ENCODE measurements at places on chromosomes 1 and 21.
A peak's percentile ranks its signal among the peaks of the same experiment; 100 is the strongest.

GRCh38 chr1:43225168-43225567 lies 44.6 kb upstream of the TMEM125 start:
- no peak for DNase-seq

GRCh38 chr1:54547601-54548388 lies at the start of gene ACOT11:
ACOT11 (plus strand) TSS chr1:54548228; CDS start chr1:54548310, 82 bp downstream.
- peak; percentile 80 for DNase-seq

- DNase-seq: no peak
Measured at GRCh38 chr1:214518361-214518760, 33.0 kb downstream of the PTPN14 start.

GRCh38 chr1:11634365-11635192 lies 19.6 kb downstream of the FBXO2 start:
- DNase-seq: peak; percentile 30

GRCh38 chr1:195097316-195097715 lies 1510.9 kb downstream of the KCNT2 start:
- no peak for DNase-seq

GRCh38 chr1:234413485-234413884 lies 40.2 kb downstream of the COA6 start:
- no peak for DNase-seq

DNA sequence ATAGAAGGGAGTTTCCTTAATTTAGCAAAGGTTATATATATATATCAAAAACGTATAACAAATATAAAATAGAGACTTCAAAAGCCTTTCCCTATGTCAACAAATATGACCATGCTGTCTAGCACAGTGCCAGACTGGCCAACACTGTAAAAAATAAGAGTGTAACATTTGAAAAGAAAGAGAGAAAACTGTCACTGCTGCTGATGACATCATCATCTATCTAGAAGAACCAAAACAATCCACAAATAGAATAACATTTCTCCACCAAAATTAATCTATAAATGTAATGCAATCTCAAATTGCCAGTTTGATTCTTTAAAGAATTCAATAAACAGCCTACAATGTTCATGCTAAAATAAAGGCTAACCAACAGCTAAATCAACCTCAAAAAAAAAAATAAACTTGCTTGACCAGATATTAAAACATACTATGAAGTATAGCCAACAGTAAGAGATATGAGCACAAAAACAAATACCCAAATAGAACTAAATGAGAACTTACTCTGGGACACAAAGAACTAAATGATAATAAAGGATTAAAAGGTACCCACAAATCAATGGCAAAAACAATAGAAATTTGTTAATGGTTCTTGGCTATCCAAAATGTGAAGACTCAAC lies 50.2 kb downstream of the ENAH start:
- DNase-seq: no peak

- no peak for DNase-seq
Measured at GRCh38 chr1:61368876-61369275, 286.5 kb downstream of the NFIA start.

- DNase-seq: no peak
Measured at GRCh38 chr1:58745117-58745516, 38.7 kb downstream of the JUN start.

DNA sequence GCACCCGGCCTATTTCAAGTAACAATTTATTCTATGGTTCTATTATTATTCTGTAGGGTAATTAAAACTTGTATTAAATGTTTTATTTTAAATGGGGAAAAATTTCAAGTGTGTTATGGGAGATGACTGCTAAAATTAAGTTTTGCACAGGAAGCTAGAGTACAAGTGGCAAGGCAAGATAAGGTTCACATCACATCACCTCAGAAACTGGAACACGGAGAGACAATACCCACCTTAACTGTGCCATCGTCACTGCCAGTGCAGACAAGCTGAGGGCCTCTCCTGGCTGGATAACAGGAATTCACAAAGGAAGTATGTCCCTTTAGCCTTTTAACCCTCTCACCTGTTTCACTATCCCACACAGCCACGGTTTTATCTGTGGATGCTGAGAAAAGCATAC lies 7.6 kb downstream of the SNRNP40 start:
- no peak for DNase-seq

DNA sequence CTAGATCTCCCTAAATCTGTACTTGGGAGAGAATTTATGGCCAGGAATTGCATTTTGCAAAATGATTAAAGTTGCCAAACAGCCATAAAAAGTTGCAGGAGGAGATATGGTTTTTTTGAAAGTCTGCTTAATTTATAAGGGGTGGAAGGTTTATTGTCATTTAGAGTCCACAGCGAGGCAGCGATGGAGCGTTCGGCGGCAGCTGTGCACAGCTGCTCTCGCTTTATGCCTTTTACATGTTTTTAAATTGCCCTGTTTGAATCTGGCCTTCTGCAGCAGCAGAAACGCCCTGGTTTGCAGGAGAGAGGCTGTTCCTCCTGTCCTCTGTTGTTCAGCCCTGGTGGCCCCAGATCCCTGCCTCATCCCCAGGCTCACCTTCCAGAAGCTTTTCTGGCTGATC lies 144.9 kb upstream of the POU3F1 start:
- DNase-seq: no peak

DNA sequence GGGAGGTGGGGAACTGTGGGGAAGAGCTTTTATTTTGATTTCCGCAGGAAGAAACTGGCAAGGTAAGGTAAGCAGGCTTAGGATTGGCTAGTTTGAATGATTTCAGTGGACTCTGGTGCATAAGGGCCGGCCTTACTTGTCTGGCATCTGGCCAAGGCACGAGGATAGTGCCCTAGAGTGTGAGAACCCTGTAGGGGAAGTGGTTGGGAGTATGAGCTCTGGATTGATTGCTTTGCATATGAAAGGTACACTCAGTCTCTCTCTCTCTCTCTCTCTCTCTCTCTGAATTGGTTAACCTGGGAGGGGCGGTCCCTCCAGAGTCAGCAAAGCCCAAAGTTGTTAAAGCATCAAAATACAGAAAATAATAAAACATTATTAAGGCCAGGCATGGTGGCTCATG lies 463.0 kb downstream of the SIPA1L2 start:
- no peak for DNase-seq

DNA sequence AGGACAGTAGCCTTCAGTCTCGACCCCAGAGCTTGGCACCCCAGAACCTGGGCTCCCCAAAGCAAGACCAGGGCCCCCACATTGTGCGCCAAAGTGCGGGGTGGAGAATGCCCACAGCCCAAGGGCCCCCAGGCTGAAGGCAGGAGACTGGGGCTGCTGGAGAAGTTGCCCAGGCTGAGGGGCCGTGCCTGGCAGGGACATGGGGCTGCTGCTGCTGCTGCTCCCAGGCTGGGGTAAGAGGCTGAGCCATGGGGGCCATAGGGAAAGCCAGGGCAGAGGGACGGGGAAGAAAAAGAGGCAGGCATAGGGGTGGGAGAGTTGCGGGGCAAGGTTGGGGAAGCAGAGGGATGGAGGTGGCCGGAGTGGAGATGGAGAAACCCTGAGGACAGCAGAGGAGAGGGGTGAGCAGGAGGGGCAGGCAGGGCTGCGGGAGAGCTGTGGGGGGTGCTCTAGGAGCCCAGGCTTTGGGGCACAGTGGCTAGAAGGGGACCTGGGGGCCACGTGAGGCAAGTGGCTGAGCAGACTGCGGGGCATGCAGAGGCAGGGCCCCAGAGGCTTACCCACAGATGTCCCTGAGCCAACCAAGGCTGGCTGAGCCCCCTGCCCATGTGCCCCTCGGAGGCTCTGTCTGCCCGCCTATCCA lies 18.9 kb downstream of the SLC27A3 start:
- no peak for DNase-seq

DNA sequence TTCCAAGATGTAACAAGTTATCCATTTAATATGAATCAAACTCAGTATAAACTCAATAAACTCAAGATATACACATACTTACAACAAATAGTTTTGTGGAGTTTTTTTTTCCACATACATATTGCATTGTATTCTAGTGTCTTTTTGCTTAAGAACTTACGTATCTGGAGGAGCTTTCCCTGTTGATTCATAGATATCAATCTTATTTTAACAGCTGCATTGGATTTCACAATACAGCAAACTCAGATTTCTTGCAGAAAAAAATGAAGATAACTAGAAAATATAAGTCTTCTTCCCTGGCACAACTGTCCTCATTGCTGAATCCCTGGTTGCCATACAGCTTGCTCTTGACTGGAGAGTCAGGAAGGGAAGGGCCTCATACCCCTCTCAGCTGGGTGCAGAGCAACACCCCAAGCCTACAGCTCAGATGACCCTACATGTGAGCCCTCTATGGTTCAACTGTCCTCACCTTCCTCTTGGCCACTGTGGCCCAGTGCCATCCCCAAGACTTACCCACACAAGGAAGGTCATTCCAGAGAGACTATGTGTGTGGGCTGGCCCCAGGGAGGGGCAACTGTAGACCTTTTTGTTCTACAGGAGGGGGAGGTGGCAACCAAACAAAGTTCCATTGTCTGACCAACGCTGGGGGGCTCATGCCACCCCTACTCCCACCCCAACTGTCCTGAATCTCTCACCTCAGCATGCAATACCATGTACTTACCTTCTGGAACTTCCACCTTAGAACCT lies 1.7 kb downstream of the MPZ start:
- no peak for DNase-seq

- DNase-seq: no peak
Measured at GRCh38 chr21:32994305-32994704, 31.4 kb upstream of the OLIG2 start.

DNA sequence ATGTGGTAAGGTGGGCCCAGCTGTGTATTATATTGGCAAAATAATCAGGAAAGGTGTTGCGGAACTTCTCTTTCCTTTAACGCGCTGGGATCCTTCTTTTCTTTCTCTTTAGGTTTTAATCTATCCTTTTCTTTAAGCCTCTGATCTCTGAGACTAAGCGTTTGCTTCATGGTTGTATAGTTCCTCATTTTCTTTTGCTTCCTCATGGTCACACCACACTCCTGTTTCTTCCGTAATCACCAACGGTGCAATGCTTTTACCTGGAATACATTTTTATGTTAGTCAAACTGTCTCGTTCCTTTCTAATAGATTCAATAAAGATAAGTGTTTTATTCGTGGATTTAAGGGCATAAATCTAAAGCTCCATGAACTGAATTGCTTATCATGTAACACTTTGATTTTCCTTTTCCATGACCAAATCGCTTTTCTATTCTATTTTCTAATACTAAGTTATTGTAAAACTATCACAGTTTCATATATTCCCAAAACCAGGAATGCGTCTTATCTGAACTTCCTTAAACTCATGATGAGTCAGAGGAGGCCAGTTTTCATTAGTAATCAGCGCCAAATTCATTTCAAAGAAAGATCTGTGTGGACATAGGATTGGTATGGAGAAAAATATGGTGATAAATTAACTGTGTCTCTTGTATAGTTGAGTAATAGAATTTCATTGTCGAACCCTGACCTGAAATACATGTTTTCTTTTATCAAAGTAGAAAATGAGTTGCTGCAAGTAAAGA lies 12.2 kb downstream of the SDCCAG8 start:
- DNase-seq: no peak

- DNase-seq: no peak
Measured at GRCh38 chr1:28560886-28561285, 8.0 kb downstream of the TRNAU1AP start.

- DNase-seq: no peak
Measured at GRCh38 chr1:156963621-156964020, 43.2 kb downstream of the LRRC71 start.

DNA sequence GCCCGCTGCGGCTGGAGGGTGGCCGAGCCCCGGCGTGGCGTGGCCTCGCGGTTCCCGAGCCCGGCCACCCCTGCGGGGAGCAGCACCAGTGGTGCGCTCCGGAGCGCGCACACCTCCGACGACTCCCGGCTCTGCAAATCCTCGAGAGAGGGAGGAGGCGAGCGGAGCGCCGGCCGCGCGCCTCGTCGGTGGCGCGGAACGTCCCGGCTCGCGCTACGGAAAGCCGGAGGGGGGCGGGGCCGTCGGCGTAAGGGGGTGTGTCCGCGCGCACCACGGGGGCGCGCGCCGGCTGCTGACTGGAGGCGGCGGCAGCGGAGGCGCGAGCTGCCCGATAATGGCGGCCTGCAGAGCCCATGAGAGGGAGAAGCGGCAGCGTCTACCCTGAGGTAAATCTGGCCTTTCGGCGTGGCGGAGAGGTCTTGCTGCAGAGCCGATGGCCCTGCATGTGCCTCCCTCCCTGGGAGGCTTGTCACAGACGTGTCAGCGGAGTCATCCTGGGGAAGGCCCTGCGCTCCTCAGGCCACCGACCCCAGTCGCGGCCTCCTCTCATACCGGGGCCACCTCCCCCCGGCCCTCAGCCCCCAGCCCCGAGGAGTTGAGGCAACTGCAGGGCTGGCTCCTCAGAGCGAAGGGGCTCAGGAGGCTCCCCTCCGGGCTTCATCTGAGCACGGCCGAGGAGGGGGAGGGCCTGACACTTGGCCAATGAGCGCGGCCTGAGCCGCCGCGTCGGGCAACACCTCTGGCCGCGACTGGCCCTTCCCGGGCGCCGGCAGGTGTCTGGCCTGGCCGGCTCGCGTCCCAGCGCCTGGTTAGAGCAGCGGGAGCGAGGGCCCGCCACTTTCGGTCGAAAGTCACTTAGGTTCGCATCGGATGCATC lies at the start of gene PDIK1L:
TSS of gene PDIK1L (plus strand) at position 295 of the 877 bp plus-strand sequence. CDS start 2,485 bp downstream, outside the sequence.
- peak; percentile 93 for DNase-seq

DNA sequence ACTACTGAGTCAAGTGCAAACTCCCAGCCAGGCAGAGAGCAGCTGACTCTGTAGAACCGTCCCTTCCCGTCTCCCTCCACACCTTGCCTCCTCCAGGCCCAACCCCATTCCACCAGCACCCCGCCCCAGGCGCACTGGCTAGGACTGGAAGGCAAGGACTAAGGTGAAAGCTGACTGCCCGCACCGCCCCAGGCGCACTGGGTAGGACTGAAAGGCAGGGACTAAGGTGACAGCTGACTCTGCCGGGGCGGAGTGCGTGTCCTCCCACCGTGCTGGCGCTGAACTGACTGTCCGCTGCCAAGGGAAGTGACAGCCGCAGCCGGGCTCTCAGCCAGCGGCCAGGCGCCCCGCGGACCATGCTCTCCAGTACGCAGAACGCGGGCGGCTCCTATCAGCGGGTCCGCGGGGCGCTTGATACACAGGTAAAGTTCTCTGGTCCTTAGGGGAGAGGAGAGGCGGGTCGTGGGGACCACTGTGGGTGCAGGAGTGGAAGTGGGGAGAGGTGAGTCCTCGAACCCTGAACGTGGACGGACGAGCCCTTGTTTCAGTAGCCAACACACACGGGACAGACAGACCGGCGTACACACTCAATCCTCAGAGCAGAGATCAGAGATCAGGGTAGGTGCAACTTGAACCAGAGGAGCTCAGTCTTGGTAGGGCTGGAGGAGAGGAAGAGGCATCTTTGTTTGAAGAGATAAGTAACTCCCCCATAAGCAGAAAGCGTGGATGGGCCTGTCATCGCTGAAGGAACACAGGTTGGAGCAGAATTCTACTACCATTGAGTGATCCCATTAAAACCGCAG lies 58.0 kb downstream of the RBM11 start:
- DNase-seq: no peak

DNA sequence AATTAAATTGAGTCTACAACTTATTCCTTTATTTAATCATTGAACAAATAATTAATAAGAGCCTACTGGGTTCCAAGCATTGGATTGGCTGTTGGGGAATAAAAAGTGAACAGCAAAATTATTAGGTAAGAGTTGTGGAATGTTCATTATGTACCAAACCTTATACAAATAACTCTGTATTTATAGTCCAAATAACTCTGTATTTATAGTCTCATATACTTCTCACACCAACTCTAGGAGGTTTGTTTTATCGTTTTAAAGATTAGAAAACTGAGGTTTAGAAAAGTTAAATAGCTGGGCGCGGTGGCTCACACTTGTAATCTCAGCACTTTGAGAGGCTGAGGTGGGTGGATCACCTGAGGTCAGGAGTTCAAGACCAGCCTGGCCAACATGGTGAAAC lies 40.6 kb downstream of the RGS2 start:
- no peak for DNase-seq

- no peak for DNase-seq
Measured at GRCh38 chr1:155982106-155982505, 3.8 kb upstream of the ARHGEF2 start.
